ENCODE measurements at places on chromosomes 2 and 18.

GRCh38 chr2:42519624-42520023 lies 25.8 kb upstream of the KCNG3 start:
- no peak for DNase-seq

DNA sequence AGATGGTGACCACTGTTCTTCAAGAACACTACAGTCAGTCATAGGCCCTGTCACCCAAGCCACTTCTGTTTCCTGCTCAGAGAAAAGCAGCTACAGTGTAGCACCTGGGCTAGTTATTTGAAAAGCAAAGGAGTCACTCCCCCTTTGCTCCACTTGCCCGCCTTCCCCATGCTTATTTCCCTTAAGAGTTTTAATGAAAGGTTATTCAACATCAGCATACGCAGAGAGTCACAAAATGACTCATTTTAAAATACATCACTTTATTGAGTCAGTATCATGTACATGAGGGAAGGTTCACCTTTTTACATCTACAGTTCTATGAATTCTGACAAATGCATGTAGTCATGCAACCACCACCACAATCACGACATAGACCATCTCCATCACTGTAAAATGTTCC lies 71.3 kb downstream of the TNFRSF11A start:
- no peak for DNase-seq

- no peak for DNase-seq
Observed at GRCh38 chr2:122117371-122117770, 361.9 kb downstream of the TSN start.

DNA sequence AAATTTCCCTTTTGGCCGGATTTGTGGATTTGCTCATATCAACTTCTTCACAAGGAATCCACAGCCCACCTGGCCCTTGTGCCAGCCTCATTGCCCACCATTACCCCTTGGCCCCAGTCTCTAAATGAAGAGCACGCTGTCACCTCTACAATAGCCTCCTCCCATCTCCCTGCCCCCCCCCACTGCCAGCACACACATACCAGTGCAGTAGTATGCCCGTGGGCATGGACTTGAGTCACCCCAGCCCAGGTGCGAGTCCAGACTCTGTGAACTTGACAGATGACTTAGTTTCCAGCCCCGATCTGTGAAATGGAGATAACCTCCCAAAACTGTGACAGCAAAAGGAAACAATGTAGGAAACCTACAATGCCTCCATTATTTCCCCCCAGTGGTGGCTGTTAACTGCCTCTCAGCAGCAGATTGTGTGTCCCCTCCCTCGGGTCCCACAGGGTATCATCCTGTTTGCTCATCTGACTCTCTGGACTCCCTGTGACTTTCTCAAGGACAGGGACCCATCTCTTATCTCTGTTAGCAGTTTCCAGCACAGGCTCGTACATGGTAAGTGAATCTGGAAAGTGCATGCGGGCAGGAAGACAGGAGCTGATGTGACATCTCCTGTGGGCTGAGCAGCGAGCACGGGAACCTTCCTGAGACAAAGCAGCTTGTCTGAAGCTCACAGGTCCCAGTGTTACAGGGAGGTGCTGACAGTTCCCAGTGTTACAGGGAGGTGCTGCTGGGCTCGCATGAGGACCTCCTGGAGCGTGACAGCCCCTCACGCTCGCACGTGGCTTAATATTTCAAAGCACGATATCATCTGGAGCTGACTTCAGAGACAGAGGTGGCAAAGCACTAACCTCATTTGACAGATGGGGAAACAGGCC lies 4.2 kb upstream of the TMEM185B start:
- DNase-seq = no peak

GRCh38 chr2:27915191-27915590 lies 24.7 kb downstream of the BABAM2 start:
- DNase-seq = no peak

GRCh38 chr2:219252900-219253752 lies at the start of gene TUBA4B:
TUBA4B (plus strand) TSS chr2:219253243; CDS start chr2:219253408, 165 bp downstream.
- no peak for DNase-seq

DNA sequence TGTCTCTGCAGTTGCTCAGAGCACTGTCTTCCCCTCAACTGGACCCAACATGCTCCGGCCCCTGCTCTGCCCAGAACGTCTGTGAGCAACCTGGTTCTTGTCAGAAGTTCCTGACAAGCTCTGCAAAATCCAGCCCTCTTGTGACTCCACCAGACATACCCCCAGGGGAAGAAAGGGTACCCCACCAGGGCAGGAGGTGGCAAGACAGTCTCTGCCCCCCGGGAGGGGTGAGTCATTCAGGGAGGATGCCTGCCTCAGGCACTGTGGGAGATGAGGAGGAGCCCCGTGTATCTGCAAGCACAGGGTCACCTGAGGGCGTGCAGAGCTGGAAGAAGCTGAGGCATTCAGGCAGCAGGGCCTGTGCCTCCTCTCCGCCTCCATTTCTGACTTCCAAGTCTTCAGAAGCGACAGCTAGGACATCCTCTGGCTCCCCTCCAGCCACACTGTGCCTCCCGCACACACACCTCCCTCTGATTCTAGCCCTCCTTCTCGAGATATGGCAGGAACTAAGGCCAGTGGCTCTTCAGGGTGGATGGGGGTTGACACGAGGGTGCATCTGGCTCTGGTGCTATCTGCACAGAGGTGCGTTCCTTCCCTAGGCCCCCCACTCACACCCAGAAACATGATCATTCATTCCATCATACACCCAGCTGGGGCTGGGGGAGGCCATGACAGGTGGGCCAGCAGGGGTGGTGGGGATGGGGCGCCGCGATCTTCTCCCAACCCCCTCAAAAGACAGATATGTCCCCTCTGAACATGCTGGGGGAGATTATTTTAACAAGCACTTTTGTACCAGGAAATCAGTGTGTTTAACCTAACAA lies 222.2 kb downstream of the CYP26B1 start:
- no peak for DNase-seq

DNA sequence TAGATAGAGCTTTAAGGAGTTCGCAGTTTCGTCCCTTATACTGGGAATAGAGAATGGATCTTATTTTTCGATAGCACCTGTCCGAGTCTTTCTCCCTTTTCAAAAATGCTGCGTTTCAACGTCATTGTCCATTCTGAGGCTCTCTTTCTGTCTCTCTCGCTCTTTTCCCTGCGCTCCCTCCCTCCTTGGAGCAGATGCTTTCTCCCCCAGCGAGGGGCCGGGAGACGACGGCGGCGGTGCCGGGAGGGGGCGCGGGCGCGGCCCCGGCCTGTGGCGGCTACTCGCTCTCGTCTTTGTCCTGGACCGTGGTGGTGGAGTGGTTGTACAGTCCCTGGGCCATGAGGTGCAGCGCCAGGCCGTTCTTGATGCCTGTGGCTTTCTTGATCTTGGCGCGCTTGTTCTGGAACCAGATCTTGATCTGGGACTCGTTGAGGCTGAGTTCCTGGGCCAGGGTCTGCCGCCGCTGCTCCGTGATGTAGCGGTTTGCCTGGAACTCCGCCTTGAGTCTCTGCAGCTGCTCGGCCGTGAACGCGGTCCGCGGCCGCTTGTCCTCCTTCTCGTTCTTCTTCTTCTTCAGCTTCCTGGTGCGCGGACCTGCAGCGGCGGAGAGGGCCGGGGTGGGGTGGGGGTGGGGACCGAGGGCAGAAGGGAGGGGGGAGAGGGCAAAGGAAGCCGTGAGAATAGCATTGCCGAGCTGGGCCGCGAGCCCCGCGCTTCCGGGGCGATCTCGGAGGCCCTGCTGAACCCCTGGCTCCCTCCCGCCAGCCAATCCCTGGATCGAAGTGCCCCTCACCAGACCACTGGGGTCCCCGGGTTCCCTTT lies 4.6 kb downstream of the EN1 start:
- no peak for DNase-seq

DNA sequence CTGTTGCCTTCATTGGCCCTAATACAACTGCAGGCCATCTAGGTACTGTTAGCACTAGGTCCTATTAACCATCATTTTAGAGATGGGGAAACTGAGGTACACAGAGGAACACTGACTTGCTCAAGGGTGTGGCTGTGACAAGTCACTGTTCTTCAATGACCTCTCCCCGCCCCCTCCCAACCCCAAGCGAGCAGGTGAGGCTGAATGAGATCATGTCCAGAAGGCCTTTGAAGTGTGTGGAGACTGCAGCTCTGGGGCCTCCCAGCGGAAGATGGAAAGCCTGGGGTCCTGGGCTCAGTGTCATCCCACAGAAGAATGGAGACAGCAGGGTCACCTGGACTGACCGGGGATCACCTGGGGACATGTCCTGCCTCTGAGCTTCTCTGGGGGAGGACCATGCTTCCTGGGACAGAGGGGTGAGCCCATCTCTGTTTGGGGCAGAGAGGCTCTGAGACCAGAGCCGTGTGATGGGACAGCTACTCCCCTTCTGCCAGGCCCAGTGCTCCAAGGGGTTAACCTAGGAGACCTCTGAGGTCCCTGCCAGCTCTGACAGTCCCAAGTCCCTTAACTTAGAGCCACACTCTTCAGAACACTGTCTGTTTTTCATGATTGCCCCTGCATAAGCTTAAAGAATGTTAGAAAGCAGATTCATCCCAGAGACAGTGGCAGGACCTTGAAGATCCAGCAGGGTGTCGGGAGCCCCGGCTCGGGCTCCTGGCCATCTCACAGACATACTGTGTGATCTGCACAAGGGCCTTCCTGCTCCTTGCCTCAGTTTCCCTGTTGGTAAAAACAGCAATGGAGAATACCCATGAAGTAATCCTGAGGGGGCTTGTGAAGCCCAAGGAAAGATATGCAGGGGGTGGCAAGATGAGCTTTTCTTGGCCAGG lies 16.7 kb upstream of the FOSL2 start:
- no peak for DNase-seq

Measured in NCI-H187 treated with DMSO at 0.1 percent for 48 hours (cell line).